Right atrium auricular region (tissue), 2 donors: ENCODE measurements at places on chromosomes 2 and 18.

DNA sequence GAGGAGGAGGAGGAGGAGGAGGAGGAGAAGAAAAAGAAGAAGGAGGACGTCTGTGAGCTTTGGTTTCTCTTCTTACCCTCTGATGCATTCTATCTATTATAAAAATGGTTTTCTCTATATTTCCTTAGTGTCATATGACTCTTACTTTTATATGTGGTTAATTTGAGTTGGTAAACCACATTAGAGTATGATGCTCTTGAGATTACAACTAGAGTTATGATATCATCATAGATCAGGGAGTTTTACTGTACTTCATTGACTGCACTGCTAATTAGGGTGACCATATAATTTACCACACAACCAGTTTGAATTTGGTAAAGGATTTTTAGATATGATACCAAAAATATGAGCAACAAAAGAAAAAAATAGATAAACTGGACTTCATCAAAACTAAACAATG is 166.4 kb downstream of the ZNF385B start:
- no peak for DNase-seq

DNA sequence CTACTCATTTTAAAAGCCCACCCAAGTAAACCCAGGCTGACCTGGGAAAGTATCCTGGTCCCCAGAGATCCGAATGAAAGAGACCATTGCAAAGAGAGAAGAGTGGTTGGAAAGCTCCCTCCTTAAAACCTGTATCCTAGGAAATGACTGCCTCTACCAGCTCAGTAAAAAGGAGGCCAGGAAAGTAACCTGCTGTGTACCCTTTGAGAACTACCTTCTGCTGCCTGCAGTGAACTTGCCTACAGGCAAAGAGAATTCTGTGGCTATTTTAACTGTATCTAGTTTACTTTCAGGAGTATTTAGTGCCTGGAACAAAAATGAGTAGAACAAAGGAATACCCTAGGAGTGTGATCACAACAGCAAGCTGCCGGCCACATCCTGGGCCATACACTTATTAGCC is 641.7 kb upstream of the NRXN1 start:
- DNase-seq: no peak

DNA sequence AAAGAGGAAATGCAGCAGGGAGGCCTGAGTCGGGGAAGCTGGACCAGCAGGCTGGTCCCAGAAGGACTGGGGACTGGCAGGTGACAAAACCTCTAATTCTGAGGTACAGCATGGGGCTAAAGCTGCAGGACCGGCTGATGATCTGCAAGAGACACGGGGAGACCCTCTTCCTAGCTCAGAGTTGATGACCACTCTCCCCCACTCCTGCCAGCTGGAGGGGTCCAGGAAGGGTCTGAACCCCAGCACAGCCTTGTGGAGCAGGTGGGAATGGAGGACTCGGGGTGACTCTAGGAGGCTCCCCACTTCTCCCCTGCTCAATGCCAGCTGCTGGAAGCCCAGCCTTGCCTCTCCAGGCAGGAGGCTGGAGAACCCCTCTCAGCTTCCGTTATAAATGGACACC is 67.7 kb downstream of the TWIST2 start:
- no peak for DNase-seq

DNA sequence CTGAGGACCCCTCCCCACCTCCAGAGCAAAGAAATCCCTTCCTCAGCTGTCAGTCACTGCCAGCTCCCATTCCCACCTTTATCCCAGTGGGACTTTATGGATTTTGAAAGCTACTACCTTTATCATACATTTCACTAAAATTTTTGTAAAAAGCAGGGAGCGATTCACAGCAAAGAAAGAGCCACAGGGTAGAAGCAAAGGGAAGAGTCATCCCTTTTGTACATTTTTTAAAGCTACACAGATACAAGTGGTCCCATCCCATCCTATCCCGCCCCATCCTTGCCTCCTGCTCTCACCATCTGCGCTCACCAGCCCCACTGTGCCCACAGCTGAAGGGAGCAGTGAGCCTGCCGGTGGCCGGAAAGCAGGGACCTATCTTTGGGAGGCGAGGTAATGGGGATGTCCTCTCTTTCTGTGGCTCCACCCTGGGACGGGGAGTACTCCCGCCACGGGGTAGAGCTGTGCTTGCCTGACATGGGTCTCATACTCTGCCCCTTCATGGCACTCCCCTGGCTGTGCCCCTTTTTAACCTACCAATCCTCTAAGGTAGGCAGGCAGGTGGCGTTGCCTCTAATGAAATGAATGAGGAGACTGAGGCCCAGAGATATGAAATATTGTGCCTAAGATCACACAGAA is 13.2 kb downstream of the SH2D6 start:
- DNase-seq: no peak

- peak; percentile 93 for DNase-seq
Measured at GRCh38 chr2:43269706-43270105, 43.3 kb upstream of the ZFP36L2 start.

DNA sequence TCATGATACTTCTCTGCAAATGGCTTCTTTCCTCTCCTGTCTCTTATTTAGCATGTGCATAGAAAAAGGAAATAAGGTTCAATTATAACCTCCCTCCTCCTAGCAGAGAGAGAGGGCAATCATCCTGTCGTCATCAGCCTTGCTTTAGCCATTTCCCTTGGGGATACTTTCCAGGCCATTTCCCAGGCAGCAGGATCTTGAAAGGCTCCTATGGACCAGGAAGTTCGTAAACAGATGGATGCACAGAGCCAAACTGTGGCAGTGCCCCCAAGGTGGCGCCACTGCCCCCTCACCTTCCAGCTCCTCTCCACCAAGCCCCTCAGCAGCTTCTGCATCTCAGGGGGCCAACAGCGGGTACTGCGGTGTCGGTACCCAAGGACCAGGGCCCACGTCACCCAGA is 157.4 kb downstream of the DTNA start:
- no peak for DNase-seq

DNA sequence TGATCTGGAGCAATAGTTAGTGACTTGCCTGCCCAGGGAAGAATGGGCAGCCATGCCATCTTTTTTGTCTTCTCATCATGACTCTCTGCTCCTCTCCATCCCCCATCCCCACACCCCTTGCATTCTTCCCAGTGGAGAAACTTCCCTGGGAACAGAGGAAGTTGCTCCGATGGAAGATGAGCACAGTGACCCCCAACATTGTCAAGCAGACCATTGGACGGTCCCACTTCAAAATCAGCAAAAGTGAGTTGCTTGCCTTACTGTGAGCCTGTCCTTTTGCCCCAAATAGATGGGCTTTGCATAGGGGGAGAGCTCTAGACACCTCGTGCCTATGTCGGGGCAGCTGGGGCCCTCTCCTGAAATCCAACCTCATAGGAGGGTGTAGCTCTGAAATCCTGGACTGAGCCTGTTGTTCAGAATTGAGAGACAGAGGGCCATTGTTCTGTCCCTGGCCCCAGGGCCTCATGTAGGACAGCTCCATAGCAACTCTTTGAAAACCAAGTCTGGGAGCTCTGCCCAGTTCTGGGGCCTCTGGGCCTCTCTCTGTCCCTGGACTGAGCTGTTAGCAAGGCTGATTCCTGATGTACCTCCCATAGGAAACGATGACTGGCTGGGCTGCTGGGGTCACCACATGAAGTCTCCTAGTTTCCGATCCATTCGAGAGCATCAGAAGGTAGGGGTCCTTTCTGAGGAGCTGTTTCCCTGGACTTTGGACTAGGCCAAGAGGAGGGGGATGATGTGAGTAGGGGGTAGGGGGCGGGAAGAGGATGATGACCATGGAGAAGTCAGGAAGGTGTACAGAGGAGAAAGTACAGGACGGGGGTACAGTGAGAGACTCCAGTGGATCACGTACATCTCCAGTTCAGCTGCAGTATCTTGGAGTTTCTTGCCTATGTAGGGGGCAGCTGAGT is 35.2 kb downstream of the TTLL4 start:
- DNase-seq: peak; percentile 90

DNA sequence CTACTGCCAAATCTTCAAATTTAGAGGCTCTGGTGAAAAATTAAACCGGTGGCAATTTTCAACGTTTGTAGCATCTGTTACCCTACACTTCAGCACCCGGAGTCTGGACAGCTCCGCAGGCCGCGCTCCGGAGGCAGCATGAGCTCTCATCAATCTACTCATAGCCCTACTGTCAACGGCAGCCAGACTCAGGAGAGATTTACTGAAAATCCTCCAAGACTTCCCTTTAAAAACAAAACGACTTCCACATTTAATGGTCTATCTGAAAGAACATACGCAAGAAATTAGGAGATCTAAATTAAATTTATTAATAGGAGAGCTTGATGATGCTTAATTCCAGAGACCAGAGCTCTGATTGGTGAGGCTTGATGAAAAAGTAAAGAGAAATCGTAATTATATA is 970 bp upstream of the ADCYAP1 start:
- no peak for DNase-seq

GRCh38 chr2:36438449-36438977 is 82.9 kb downstream of the CRIM1 start:
- DNase-seq: no peak

DNA sequence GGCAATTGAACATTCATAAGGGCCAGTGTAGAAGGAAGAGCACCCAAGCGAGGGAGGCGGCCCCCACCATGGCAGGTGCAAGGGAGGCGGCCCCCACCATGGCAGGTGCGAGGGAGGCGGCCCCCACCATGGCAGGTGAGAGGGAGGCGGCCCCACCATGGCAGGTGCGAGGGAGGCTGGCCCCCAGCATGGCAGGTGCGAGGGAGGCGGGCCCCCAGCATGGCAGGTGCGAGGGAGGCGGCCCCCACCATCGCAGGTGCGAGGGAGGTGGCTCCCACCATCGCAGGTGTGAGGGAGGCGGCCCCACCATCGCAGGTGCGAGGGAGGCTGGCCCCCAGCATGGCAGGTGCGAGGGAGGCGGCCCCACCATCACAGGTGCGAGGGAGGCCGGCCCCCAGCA is 24.7 kb upstream of the GPC1 start:
- DNase-seq: no peak

DNA sequence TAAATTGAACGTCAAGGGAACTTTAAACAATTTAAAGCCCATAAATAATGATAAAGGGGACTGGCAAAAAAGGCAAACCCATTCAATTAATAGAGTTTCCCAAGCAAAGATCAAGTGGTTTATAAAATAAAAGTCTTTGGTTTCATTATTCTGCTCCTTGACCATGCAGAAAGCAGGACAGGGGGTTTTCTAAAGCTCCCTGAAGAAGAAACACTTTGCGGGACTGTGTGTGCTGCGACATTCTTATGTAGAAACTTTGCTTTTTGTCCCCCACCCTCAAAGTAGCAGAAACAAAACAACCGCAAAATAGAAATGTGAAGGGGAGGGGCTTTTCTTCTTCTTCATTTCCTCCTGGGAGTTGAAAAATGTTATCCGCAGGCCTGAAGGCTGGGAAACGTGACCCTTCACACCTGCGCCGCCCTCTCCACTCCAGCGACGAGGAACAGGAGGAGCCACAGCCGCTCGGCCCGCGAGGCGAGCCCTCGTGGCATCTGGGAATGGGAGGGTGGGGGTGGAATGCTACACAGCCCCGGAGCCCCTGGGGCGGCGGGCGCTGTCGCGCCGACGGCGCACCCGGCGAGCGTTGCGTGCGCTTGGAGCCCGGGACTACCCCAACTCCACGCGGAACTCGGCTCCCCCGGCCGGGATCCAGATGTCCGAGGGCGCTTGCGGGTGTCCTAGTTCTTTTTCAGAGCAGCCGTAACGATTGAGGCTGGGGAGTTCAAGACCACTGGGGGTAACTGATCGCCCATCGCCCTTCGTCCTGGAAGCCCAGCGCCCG is 4.3 kb upstream of the GBX2 start:
- no peak for DNase-seq

DNA sequence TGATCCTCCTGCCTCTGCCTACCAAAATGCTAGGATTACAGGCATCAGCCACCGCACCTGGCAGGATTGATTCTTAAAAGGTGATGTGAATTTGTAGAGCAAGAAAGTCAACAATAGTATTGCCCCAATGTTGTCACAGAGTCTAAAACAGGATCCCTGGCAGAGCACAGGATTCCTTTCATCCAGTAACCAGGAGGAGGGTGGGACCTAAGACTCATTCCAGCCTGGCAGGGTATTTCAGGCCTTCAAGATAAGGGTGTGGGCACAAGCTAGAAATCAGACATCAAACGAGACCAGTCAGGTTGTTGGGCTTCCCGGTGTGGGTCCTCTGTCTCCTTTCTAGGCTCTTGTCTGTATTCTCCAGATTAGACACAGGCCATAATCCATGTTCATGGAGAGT is 511.4 kb downstream of the BCL11A start:
- no peak for DNase-seq

DNA sequence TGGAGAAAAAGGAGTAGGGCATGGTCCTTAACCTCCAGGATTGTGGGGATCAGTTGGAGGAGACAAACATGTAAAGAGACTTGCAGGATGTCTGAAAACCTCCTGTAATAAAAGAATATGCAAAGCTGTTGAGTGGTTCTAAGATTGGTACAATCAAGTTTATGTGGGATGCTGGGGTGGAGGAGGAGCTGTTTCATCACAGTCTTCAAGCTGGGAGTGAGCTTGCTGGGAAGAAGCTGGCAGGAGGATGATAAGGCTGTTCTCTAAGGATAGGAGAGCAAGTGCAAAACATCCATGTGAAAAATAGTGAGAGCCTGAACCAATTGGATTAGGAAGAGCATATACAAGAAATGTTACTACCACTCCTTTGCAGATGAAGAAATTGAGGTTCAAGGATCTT is 161.9 kb upstream of the CRIM1 start:
- DNase-seq: no peak

GRCh38 chr18:34411952-34412351 is 187.2 kb upstream of the NOL4 start:
- no peak for DNase-seq

- no peak for DNase-seq
Measured at GRCh38 chr18:63365876-63366212, 1.2 kb downstream of the KDSR start.

DNA sequence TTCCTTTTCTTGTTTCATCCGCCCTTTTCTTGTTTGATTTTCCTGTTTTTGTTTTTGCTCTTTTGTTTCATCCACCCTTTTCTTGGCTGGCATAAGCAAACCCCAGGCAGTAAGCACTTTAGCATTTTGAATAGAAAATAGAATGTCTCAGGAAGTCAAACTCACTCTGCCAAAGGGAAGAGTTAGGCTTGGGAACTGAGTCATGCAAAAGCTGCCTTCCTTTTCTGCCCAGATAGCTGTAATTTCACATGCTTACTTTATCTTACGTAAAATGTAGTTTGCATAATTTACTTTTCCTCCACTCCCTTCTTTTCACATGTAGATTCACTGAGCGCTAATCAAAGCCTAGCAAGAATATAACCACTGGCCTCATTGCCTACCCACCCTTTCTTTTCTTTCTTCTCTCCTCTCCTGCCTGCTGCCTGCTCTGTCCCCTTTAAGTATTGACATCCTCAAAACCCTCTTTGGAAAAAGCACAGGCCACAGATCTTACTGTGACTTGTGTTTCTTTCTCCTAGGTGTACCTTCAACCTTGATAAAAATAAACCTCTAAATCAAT is 48.4 kb downstream of the CNGA3 start:
- DNase-seq: no peak

DNA sequence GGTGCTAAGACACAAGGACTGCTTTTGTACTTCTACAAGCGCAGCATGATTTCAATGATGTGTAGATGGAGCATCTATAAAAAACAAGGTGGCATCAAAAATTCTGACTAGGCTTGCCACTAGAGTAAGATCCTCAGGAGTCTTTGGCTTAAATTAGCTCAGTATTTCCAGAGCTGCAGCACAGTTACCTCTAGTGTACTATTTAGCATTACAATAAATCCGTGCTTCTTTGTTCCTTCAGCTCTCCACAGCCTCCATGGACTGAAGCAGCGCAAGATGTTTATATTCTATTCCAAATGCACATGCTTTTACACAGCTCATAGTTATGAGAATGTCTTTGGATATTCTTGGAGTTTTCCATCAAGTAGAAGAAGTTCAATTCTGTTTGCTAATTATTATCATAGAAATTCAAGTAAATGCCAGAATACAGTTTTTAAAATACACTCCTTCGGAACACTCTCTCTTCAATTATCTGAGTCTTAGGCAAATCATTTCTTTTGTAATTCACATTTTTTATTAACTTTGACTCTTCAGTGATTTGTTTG is 1133.0 kb upstream of the LRRTM1 start:
- no peak for DNase-seq
